ENCODE measurements at places on chromosomes 11 and 22. TPM values are rescaled to one million over a fixed set of nuclear protein-coding genes. Genes with fewer than 3 reads are reported as not detected.

- no peak for DNase-seq
Measured at GRCh38 chr11:109996060-109996459, 97.1 kb upstream of the ZC3H12C start.

- peak; percentile 38 for DNase-seq
Measured at GRCh38 chr11:129766898-129767604, 48.6 kb upstream of the TMEM45B start.

GRCh38 chr11:57294225-57295131 lies 30.3 kb downstream of the TNKS1BP1 start:
- DNase-seq, result no peak

- DNase-seq, result no peak
Measured at GRCh38 chr22:19446603-19447329, 745 bp downstream of the C22orf39 start.

DNA sequence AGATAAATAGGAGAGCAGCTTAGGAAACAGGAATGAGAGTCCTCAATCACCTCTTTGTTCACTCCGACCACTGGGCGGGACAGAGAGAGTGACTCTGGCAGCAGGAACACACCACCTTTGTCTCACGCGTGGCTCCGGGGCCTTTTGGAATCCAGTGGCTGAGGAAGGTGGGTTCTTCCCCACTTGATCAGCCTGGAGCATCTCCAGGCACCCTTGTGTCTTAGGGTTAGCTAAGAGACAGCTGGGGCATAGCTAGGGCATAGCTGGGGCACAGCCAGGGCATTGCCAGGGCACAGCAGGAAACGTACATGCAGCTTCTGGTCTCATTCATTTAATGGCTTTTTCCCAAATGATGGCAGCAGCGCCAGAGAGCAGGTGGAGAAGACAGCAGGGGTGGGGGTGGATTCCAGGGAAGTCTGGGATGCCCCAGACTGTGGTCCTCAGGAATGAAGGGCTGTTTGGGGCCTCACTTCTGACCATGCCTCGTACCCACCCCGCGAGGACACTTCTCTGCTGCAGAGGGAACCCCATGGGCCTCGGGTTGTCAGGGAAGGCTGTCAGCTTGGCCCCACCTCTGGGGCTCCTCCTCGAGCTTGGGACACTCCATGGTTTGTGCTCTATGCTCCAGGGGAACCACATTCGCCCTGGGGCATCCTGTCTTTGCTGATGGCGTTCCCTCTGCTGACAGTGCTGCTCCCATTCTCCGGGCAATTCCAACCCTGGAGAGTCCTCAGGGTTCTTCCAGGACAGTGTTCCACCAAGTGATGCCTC lies 30.4 kb upstream of the SHANK2 start:
- no peak for DNase-seq

The MUC6 gene
- not detected for total RNA-seq
